GM04503 (cell line): ENCODE measurements at places on chromosomes 1 and 21.

DNA sequence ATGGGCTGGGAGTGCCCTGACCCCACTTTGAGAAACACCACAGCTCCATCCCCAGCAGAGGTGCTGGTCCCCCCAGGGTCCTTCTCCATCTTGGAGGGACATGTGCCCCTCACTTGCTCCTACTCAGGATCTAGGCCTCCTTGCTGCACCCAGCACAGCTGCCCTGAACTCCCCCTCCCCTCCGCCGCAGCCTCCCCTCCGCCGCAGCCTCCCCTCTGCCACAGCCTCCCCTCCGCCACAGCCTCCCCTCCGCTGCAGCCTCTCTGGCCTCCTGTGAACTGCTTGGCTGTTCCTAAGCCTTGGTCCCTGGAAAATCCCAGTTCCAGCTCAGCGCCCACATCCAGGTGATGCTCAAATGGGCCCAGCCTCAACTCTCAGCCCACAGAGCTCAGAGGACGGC is 15.9 kb upstream of the TSPEAR start:
- no peak for DNase-seq

- no peak for DNase-seq
Measured at GRCh38 chr1:25066256-25066655, 136.2 kb upstream of the RUNX3 start.

DNA sequence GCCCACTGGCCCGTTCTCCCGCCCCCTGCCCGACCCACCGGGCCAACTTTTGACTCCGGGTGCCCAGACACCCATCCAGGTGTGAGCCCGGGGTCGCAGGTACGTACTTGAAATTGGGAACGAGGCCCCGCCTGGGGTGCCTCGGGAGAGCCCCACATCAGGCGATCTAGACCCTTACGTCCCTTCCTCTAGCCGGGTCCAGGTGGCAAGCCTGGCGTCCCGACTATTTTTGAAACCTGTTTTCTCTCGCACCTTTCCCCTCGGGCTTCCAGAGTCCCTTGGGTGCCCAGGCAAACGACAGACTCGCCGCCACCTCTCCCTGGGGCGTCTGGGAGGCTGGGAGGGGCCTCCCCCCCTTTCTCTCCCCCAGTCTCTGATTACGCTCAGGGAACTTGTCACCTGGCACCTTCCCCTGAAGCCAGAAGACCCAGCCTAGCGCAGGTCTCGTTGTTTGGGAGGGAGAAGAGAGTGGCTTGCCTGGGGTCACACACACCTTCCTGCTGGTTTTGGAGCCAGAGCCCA is 898 bp downstream of the LDLRAP1 start:
- no peak for DNase-seq

- no peak for DNase-seq
Measured at GRCh38 chr1:85603086-85603880, 22.7 kb downstream of the CCN1 start.

DNA sequence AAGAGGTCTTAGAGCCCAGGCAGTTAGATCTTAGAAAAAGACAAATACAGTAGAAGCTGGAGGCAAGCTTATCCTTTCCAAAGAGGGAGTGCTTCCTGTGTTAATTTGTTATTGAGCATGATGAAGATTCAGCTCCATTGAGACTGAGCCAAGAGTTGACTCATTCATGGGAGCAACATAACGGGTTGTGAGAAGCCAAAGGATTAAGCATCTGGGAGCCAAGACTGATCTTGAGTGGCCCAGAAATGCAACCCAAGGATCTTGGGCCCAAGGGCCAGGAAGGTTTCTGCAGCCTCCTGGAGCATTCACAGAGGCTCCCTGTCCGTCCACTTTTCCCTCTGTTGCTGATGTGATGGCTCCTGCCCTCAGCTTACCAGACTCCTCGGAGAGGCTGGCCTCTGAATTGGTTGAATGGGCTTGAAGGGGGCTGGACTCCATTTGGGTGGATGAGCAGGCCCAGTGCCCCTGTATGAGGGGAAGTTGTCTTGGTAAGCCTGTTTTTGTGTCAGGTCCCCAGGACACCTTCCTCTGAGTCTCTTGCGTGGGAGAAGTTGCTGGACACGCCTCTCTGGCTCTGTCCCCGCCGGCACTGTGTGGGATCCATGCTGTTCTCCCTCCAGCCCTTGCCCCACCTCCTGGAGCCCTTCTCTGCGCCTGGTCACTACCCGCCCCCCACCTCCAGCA is 42.4 kb downstream of the PDE9A start:
- DNase-seq, result no peak

- no peak for DNase-seq
Measured at GRCh38 chr1:167364826-167365225, 144.1 kb downstream of the POU2F1 start.

GRCh38 chr1:15994590-15995351 is 9.3 kb upstream of the SRARP start:
- DNase-seq, result no peak

DNA sequence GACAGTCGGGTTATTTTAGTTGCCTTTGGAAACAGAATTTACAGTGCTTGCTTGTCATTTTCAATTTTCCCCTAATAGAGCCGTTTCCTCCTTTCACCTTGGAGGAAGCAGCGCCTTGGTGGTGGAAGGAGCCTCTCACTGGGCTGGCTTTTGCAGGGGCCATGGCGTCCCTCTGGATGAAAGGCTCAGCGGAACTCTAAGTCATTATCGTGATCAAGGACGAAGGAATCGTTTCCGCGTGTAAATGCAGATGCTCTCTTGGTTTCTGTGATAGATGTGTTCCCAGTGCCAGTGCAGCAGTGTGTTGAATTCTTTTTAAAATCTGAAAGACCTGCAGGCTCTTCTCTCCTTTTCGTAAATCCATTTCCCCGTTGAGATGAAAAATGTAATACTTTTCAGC is 126.2 kb upstream of the LMO4 start:
- no peak for DNase-seq

DNA sequence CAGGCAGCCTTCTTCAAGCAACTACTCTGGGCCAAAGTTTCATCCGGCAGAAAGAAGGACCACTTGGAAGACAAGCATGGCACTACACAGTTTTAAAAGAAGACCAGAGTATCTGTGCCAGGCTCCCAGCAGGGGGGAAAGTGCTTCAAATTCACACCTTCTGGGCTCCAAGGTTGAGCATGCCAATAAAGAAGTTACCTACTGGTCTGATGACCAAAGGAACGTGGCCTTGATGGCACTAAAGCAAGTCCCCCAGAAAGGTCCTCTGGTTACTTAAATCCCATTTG is 73.5 kb downstream of the CD46 start:
- DNase-seq, result no peak

DNA sequence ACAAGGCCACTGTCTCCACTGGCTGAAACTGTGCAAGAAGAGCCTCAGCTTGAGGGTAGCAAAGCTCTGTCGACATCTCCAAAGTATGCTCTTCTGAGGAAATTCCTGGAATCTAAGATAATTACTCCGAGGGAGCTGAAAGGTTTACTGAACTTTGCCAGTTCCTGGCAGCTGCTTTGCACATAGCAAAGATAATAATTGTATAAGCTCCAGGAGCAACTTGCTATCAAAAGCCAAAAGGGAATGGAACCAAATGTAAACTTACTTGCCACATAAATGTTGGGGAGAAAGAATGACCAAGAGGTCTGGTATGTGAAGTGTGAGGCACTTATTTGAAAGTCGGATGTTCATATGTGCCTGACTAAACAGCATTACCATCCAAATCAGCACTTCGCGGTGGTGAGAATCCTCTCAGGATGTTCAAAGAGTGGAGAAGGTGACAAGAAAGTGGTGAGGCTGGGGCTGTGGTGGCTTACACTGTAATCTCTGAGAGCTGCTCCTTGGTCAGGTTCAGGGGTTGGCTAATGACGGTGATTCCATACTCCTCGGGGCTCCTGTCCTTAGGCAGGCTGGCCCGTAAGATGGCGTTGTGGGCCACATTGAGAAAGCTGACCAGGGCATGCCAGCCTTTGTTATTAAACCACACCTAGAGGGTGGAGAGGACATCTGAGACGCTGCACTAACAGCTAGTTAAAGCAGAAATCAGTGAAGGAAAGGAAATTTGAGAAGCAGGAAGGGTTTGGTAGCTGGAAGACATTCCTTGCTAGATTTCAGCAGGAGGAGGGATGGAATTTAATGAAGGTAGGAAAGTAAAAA is 100.0 kb downstream of the ABCA4 start:
- peak; percentile 97 for DNase-seq

DNA sequence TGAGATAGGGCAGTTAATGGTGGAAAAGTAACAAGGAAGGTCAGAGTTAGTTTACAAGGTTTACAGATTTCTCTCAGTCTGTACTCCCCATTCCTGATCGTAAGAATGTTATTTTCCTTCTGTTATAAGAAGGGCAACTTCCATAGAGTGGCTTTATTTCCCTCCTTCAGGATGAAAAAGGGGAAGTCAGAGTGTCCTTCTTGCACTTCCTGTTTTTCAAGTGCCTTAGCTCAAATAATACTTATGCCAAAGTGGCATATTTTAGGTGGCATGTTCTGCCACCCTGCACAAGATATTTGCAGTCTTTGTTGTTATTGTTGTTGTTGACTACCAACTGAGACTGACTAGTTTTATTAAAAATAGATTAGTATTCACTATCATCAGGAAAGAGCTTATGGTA is 730.7 kb upstream of the ADGRL4 start:
- DNase-seq, result no peak

DNA sequence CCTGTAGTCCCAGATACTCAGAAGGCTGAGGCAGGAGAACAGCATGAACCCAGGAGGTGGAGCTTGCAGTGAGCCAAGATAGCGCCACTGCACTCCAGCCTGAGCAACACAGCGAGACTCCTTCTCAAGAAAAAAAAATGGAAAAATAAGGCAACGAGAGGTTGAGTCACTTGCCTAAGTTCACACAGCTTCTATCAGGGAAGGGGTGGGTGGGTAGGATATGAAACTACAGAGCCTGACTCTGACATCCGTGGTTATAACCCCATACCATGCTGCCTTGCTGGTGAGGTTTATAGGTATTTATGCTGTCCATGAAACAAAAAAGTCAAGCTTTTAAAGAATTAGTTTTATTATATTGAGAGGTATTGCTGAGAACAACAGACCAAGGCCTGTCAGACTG is 61.5 kb upstream of the RAB4A start:
- DNase-seq, result no peak

GRCh38 chr1:89351597-89352311 is 12.1 kb upstream of the GBP6 start:
- no peak for DNase-seq

- DNase-seq, result no peak
Measured at GRCh38 chr1:76374086-76374485, 299.5 kb downstream of the ST6GALNAC3 start.

- DNase-seq, result no peak
Measured at GRCh38 chr1:152513081-152513480, 1.2 kb upstream of the CRCT1 start.

DNA sequence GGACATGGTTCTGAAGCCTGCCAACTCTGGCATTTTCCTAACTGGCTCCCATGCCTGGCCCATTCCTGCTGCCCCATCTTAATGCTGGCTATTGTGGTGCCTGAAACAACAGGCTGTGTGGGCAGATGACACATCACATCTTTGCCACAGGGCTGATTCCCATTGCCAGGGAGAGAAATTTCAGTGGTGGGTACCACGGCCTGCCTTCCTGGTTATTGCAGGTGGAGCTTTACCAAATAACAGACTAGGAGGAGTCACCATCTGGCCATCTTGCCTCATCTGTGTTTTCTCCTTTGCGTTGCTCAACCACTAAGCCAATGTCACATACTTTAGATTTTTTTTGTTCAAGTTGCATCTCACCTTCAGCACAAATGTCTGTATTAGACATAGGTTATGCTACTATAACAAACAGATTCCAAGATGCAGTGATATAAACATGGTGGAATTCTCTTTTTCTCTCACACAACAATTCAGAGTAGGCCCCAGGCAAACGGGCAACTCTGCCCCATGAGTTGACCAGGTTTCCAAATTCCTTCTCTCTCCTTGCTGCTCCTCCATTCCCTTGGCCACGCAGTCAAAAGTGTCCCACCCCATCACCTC is 14.1 kb downstream of the CDA start:
- no peak for DNase-seq
